ENCODE measurements at places on chromosomes 7 and 10.

DNA sequence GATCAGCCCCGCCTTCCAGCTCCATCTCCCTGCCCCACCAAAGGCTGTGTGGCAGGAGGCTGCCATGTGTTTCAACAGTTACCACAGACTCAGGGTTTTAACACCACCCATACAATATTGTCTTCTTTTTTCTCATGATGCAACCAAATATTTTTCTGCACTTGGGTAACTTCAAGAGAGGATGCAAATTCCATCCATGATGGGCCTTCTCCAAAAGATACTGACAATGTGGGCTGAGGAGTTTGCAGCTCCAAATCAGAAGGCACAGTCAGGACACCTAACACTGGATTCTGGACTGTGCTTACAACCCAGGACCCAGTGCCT, 347.9 kb downstream of the GRID1 start:
- no peak for DNase-seq

GRCh38 chr10:239109-239508, 103.9 kb downstream of the ZMYND11 start:
- DNase-seq = no peak

DNA sequence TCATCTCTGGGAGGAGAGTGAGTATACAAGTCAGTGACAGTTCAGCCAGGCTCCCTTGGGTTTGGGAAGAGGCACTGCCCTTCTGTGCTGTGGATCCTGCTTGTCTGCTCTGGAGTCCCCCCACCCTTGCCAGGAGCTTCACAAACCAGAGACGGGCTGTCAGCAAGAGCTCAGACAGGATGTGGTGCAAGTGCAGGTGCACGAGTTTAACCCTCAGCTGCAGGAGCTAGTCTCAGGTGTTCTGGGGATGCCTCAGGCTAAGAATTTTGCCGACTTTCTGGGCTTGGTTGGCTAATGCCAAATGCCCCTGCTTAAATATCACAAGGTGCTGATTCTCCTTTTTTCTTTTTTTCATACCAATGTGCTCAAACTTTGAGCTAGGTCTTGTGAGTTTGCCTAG, 22.3 kb downstream of the ZNF783 start:
- DNase-seq = no peak

DNA sequence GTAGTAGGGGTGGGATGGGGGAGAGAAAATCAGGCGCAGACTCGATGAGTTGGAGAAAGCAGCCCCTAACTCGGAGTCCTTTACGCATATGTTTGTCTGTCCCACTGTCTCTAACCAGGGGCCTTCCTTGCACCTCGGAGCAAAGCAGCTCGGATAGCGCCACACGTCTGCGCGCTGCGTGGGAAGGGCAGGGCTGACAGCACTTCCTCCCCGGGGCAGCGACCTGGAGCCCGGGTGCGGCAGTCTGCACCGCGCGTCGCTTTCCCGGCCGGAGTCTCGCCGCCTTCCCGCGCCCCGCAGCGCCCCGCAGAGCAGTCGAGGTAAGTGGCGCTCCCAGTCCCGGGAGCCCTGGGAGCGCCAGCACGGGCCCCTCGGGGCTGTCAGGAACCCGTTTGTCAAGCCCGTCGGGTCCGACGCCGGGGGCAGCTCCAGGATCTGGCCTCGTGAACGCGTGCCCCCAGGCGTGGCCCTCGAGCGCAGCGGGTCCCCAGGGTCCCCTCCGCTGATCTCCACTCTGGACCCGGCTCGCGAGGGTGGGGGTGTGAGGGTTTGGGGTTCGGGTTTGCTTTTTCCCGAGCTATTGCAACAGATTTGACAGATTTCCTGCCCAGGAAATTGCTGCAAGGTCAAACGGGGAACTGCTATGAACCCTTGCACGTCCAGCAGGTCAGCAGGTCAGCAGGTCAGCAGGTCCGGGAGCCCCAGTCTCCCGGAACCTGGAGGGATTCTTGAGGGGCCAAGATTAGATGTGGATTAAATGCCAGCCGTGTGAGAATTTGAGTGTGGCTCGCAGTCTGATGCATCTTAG, 597 bp downstream of the APBB1IP start:
- peak; percentile 22 for DNase-seq

DNA sequence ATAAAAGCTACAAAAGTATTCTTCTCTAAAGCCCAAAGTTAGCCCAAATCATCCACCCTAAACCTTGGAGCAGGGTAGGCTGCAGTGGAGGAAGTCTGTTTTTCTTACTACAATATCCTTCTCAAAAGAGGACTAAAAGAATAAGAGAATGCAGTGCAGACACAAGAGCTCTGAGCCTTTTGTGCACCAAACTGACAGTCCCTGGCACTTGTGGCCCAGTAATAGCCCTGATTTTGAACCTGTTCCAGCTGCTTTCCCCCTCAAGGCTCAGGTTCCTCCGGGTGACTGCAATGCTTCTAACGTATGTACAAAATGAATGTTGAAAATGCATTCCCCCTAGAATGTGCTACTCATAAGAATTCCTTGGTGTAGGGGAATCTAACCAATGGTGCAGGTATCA, 154.4 kb downstream of the JAZF1 start:
- DNase-seq = no peak

- DNase-seq = no peak
Observed at GRCh38 chr7:105741982-105742381, 134.4 kb downstream of the ATXN7L1 start.
